Activated naive CD4-positive, alpha-beta T cell treated with anti-CD3 and anti-CD28 coated beads for 36 hours (primary cell): ENCODE measurements at places on chromosomes 1 and 21. TPM values are rescaled to one million over a fixed set of nuclear protein-coding genes. Genes with fewer than 3 reads are reported as not detected.

- H3K36me3 ChIP-seq = no peaks in the 10 kb centered on the region
- H3K27ac ChIP-seq = peak overlapping the region; percentile 89
- H3K27me3 ChIP-seq = no peaks in the 10 kb centered on the region
- peak; percentile 89 for DNase-seq
Observed at GRCh38 chr1:66282343-66282852, 251.6 kb upstream of the SGIP1 start.

- H3K27me3 ChIP-seq = peaks cover 2% of the 10 kb centered on the region
- H3K4me3 ChIP-seq = no peak overlapping the region
- H3K4me1 ChIP-seq = peaks cover 2% of the 10 kb centered on the region
Observed at GRCh38 chr1:110264430-110264829, 54.3 kb downstream of the KCNC4 start.

GRCh38 chr1:158126425-158126824, 54.3 kb upstream of the CD1D start:
- H3K27me3 ChIP-seq = peaks cover 13% of the 10 kb centered on the region
- no peak for DNase-seq
- H3K36me3 ChIP-seq = no peaks in the 10 kb centered on the region
- no peak overlapping the region for H3K4me3 ChIP-seq
- H3K27ac ChIP-seq = no peak overlapping the region

- H3K27me3 ChIP-seq = no peaks in the 10 kb centered on the region
- DNase-seq = no peak
- no peak overlapping the region for H3K27ac ChIP-seq
Observed at GRCh38 chr1:85333186-85333585, 56.8 kb upstream of the BCL10 start.

The CXADR gene
- 0.52 TPM for total RNA-seq

The LRRC8B gene
- 18.0 TPM for total RNA-seq

The KCNT2 gene
- not detected for total RNA-seq

The FRRS1 gene
- total RNA-seq = 0.32 TPM

DNA sequence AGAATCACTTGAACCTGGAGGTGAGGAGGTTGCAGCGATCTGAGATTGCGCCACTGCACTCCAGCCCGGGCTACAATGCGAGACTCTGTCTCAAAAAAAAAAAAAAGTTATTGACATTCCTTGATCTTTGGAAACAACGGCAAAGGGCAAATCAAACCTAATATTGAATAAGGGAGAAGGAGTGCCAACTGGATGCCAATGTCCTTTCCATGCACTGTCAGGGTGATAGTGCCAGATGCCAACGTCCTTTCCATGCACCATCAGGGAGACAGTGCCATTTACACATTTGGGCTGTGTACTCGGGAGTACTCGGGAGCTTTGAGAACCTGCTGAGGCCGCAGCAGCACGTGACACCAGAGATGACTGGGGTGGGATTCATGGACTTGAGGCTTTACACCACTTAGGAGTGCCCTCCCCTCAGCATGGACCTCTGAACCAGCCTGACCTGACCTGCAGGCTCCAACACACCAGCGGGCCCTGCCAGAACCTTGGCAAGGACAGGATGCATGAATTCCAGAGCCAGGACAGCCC, 34.5 kb upstream of the SOD1 start:
- H3K36me3 ChIP-seq = no peaks in the 10 kb centered on the region
- H3K4me3 ChIP-seq = no peak overlapping the region
- H3K4me1 ChIP-seq = peaks cover 7% of the 10 kb centered on the region
- no peak for DNase-seq
- no peak overlapping the region for H3K27ac ChIP-seq
- no peaks in the 10 kb centered on the region for H3K27me3 ChIP-seq
